Right ventricle myocardium inferior (tissue), 1 donor: ENCODE measurements at places on chromosomes 12 and 14. TPM values are rescaled to one million over a fixed set of nuclear protein-coding genes. Genes with fewer than 3 reads are reported as not detected.

DNA sequence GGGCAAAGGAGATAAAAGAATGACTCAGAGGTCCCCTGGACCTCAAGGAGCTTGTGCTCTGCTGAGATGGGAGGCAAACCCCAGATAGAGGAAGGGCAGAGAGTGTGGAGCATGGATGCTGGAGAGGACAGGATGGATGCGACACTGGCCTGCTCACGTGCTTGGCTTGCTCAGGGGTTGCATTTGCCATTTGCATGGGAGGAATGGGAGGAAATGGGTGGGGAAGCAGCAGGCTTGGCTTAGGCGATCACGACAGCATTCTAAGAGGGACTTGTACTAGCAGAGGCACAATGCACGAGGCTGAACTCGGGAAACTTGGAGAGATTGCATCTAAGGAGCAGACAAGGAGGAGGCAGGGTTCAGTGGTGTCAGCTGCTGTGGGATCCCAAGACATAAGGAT lies 19.8 kb downstream of the CD9 start:
- no peak for DNase-seq

DNA sequence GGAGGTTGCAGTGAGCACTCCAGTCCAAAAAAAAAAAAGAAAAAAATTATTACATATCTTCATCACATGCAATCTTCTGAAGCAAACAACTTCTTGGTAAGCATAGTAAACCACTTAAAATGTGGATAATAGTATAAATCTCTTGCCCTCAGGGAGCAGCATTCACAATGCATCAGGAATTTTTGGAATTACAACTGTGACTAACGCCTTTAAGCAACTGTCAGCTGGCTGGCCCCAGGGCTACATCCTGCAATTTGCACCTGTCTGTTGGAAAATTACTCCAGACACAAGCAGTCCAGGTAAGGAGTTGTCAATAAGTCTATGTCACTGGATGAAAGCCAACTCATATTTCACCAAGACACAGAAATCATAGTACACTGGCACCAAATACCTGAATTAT lies 5.5 kb upstream of the SLC7A7 start:
- no peak for DNase-seq

The SERPINA10 gene
- not detected for total RNA-seq

The BICDL1 gene
- total RNA-seq = 0.87 TPM

The KCNA1 gene
- total RNA-seq = not detected

The SNW1 gene
- 49.0 TPM for total RNA-seq

DNA sequence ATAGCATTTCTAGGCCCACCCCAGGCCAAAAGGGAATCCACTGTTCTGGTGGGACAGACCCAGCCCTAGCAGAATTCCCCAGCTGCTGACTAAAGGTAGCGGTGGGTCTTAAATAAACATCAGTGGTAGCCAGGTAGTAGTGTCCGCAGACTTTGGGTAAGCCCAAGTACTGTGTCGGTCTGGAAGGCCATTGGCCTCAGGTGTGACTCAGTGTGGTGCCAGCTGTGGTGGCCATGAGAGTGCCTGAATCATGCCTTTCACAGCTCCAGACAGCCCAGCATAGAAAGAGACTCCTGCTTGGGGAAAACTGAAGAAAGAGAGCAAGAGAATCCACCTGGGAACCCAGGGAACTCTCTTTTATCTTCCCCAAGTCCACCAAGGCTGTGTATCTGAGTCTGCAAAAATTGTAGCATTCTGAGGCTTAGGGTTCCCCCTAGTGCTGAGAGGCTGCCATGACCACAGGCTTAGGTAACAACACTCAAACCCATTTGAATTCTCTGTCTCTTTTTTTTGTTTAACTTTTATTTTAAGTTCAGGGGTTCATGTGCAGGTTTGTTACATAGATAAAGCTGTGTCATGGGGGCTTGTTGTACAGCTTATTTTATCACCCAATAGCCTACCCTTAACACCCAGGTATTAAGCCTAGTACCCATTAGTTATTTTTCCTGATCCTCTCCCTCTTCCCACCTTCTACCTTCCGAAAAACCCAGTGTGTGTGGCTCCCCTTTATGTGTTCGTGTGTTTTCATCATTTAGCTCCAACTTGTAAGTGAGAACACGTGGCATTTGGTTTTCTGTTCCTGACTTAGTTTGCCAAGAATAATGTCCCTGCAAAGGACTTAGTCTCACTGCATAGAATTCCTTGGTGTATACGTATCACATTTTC lies 16.7 kb upstream of the CD163L1 start:
- DNase-seq = no peak

DNA sequence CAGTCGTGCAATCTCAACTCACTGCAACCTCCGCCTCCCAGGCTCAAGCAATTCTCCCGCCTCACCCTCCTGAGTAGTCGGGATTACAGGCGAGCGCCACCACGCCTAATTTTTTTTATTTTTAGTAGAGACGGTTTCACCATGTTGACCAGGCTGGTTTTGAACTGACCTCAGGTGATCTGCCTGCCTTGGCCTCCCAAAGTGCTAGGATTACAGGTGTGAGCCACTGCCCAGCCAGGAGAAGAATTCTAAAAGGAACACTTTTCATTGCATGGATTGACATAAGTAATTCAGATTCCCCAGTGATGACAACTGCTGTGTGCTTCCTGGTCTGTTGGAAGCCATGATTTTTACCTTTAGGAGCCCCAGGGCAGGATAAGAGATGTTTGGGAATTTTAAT lies 22.1 kb downstream of the DMAC2L start:
- no peak for DNase-seq

GRCh38 chr12:128613837-128614590 lies 209.7 kb downstream of the SLC15A4 start:
- no peak for DNase-seq

The TOMM20L gene
- not detected for total RNA-seq

GRCh38 chr14:91918186-91918883 lies 29.2 kb downstream of the FBLN5 start:
- DNase-seq = no peak

The CLEC2D gene
- total RNA-seq = 3.0 TPM

The CLEC14A gene
- 32.0 TPM for total RNA-seq
